Body of pancreas (tissue), 4 donors: ENCODE measurements at places on chromosomes 5 and 9. TPM values are rescaled to one million over a fixed set of nuclear protein-coding genes. Genes with fewer than 3 reads are reported as not detected.
A peak's percentile ranks its signal among the peaks of the same experiment; 100 is the strongest.

GRCh38 chr9:110700953-110701352 is 32.4 kb downstream of the MUSK start:
- no peak for DNase-seq

DNA sequence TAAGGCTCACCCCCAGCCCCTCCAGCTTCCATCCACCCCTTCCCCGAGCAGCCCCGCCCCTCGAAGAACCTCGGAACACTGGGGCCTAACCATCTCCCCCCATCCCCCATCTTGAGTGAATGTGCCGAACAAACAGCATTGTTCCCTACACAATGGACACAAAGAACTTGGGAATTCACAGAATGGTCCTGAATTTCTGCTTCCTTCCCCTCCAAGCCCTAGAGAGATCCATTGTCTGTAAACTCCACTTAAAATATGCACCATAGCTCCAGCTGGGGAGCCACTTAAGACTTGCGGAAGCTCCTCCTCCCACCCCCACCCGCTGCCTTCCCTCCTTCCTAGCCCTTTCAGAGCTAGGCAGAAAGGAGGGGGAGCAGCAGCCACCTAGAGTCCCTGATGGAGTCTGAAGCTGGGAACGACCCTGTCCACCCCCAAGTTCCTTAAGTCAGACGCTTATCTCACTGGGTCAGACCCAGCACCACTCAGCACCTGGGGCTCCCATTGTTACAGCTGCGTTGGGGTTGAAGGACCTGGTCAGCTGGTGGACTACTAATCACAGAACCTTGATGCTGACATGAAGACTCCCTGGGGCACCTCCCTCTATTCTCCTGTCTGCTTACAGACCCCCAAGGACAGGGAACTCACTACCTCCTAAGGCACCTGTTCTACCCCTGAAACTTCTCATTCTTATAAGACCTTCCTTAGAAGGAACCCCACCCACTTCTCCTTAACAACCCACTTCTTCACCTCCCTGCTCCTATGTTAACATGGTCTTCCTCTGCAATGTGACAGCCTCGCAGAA is 61.4 kb downstream of the PCDH1 start:
- no peak for DNase-seq

DNA sequence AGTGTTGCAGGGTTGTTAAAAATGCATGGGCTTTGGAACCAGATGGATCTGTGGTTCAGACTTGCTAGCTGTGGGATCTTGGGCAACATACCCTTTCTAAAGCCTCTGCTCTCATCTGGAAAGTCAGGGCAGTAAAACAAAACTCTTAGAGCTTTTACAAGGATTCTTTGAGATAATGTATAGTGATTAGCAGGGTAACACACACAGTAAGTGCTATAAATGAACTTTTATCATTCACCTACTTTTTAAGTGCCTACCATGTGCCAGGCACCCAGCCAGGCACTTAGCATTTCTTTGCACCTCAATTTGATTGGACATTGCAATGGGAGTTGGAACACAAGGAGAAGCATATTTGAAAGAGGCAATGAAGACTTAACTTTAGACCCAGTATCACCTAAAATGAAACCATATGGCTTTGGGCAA is 208.6 kb upstream of the PAPPA start:
- DNase-seq = no peak

DNA sequence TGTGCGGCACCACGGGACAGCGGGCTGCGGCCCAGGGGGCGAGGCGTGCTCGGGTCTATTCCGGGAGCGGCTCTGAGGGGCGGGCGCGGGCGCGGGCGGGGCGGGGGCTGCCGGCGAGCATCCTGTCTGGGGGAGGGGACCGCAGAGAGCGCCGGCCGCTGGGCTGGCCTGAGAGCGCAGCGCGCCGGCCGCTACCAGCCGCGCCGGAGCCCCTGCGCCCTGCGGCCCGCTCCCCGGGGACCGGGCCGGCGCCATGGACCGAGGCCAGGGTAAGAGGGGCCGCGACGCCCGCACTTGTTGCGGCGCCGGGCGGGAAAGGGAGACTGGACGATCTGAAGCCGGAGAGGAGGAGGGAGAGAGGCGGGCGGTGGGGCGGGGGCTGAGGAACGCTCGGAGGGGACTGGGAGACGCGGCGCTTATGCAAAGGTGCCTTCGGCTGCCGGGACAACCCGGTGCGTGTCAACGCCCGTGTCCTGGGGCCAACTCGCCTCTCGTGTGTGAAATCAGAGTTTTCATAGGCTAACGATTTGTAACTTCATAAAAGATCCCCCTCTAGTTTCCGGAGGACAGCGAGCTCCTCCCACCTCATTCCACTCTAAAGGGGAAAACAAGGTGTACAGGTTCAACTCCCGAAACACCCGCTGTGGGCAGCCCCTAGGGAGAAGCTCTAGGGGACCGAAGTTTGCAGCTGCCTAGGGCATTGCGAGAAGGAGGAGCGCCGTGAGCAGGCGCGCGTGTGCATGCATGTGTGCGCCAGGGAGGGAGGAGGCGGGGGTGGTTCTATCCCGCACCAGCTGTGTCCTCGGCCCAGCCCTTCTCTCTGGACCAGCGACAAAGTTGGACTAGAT is at the start of gene AFAP1L1:
TSS of gene AFAP1L1 (plus strand) at position 144 of the 848 bp plus-strand sequence. CDS start at position 254, 110 bp downstream.
- peak; percentile 39 for DNase-seq

DNA sequence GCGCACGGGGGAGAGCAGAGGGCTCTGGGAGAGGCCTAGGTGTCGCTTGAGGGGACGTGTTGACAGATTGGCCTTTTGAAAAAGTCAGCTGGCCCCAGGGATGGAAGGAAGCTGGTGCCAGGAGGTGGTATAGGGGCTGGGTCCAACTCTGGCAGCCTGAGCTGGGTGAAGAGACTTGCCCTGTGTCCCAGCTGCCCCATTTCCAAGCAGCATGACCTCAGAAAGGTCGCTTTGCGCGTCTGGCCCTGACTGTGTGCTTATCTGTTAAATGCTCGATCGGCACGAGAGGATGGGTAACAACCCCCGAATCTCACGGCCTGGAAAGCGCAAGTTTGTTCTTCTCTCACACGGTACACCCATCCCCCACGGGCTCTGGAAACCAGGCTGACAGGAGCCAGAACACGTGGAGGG is 31.2 kb upstream of the LAMC3 start:
- DNase-seq = no peak

DNA sequence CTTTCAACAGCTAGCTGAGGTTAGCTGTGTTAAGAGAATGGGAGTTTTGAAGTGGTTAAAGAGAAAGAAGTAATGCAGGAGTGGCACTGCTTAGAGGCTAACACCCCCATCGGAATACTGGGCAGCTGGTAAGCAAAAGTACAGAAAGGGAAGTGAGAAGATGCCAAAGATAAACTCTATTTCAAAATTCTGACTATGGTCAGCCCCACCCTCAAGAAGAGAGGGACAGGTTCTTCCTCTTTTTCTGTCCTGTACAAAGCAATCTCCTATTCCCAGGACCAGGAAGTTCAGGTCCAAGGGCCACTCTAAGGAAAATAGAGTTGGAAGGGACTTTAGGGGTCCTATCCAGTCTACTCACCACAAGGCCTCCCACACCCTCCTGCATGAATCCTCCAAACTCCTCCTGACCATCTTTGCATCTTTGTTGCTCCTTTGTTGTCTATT is 45.9 kb upstream of the JAK2 start:
- no peak for DNase-seq

DNA sequence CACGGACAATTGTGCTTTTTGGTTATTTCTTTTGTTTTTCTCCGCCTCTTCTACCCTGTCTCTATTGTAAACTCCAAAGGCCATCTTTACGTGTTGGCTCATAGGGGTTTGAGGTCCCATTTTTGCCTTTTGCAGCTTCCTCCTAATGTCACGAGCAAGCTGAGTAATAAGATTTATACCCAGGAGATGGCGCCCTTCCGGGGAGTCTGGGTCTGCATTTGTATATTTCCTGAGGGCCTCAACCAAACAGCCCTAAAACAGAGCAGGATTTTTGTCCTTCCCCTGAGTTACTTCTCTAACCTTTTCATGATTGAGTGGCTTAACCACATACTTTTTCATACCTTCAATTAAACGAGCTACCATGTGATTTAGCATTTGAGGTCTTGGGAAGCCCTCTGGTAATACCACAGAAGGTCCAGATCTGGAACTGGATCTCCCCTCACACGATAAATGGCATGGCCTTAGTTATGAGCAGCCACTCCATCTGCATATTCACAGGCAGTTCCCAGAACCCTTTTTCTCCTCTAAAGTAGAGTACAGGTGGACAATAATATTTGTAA is 11.2 kb upstream of the CFAP95 start:
- DNase-seq = no peak

DNA sequence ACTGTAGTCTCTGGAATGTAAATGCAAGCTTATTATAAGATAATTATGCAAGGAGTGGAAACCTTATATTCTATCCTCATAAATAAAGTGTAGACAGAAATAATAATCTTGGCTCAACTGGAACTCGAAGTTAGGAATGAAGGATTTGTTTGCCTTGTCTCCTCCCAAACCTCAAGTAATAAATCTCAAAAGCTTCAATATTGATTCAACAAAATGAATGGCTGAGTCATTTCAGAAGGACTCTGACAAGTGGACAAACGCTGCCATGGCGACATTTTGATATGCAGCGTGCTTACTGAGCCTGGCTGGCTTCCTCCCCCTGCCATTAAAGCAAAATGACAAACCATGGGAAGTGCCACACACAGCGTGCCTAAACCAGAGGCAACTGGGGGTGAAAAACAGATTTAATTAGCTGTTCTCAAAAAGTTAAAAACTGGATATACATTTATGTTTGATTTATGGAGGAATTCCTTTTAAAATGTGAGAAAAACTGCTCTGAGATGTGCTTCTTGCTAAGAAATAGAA is 10.5 kb upstream of the ADGRV1 start:
- peak; percentile 77 for DNase-seq

DNA sequence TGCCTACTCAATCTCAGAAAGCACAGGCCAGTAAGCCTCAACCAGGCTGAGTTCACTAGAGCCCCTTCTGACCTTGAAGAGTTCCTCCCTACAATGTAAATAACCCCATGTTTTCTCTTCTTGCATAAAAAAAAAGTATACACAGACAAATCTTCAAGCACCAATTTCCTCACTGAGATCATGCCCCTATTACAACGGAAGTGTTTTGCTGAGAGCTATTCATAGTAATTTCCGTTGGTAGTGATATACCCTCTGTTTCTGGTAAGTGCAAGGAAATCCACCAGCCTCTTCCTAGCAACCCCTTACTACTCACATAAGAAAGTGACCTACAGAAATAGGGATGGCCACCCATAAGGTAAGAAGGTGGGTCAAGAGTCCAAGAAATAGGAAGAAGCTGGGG is 76.4 kb upstream of the TARS1 start:
- no peak for DNase-seq

- no peak for DNase-seq
Measured at GRCh38 chr5:170440771-170441392, 51.7 kb upstream of the KCNMB1 start.

The PCSK1 gene
- 7.5 TPM for total RNA-seq

- DNase-seq = no peak
Measured at GRCh38 chr5:168334280-168334679, 42.8 kb downstream of the WWC1 start.

GRCh38 chr5:154312576-154312975 is 122.0 kb downstream of the GALNT10 start:
- DNase-seq = no peak

DNA sequence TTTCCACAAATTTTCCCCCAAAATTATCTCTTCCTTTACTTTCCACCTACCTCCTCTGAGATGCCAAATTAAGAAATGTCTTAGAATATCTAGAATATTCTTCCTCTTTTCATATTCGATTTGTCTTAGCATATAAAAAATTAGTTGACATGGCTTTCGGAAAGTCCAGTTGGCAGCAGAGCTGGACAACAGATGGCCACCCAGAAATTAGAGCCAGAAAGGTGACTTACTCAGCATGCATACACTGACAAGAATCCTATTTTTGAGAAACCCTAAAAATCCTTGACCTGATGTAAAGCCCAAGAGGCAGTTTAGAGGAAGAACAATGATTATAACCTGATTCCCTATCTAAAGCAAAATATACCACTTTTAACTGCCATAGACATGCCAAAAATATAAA is 22.0 kb downstream of the TMEM167A start:
- DNase-seq = no peak

DNA sequence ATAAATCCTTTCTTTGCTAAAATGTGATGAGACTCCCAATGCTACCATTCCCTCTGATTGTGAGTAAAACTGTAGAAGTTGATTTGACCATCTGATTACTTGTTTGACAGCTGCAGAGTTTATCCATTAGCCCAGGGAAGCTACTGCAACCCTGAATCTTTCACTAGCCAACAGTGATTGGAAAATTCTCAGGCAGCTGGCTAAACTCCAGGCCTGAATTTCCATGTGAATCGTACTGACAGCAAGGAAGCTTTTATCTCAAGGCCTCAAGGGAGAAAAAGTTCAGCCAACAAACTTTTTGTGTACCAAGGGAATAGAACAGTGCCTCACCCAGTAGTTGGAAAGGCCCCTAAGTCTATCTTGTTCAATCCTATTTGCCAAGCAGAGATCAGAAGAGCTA is 246.7 kb upstream of the TRPM3 start:
- no peak for DNase-seq

GRCh38 chr5:131230406-131230805 is 33.4 kb upstream of the CDC42SE2 start:
- DNase-seq = no peak

The ADAMTS19 gene
- total RNA-seq = 1.3 TPM

- DNase-seq = no peak
Measured at GRCh38 chr5:174750711-174751110, 26.3 kb downstream of the MSX2 start.

The IQGAP2 gene
- 41.2 TPM for total RNA-seq

The INSL4 gene
- not detected for total RNA-seq

- DNase-seq = no peak
Measured at GRCh38 chr9:1522219-1522767, 472.1 kb downstream of the DMRT2 start.

The FYB1 gene
- 3.0 TPM for total RNA-seq

The LCN1 gene
- total RNA-seq = not detected

The DMRT3 gene
- not detected for total RNA-seq

The CRB2 gene
- under 0.01 TPM for total RNA-seq
